Stimulated activated CD4-positive, alpha-beta T cell treated with anti-CD3 and anti-CD28 coated beads, Interleukin-2, amount 100 ng/mL, for 24 hours (primary cell): ENCODE measurements at places on chromosomes 13 and 19.
A peak's percentile ranks its signal among the peaks of the same experiment; 100 is the strongest.

GRCh38 chr13:108915634-108916512 is 286.5 kb downstream of the MYO16 start:
- DNase-seq, result peak; percentile 84

GRCh38 chr19:17556995-17557394 is 1.5 kb downstream of the COLGALT1 start:
- DNase-seq, result no peak

GRCh38 chr19:34319230-34319585 is 45.8 kb upstream of the GPI start:
- DNase-seq, result no peak

- no peak for DNase-seq
These were observed 1189.9 kb downstream of the UQCRFS1 start for GRCh38 chr19:28023064-28023463.
